ENCODE measurements at places on chromosomes 7 and 10.
A peak's percentile ranks its signal among the peaks of the same experiment; 100 is the strongest.

GRCh38 chr7:41268878-41269277 lies 434.0 kb downstream of the INHBA start:
- no peak for DNase-seq

- no peak for DNase-seq
These were observed 6.3 kb downstream of the SMURF1 start for GRCh38 chr7:99137411-99138180.

- DNase-seq, result no peak
These were observed 3.8 kb downstream of the UPK3B start for GRCh38 chr7:76513817-76514799.

DNA sequence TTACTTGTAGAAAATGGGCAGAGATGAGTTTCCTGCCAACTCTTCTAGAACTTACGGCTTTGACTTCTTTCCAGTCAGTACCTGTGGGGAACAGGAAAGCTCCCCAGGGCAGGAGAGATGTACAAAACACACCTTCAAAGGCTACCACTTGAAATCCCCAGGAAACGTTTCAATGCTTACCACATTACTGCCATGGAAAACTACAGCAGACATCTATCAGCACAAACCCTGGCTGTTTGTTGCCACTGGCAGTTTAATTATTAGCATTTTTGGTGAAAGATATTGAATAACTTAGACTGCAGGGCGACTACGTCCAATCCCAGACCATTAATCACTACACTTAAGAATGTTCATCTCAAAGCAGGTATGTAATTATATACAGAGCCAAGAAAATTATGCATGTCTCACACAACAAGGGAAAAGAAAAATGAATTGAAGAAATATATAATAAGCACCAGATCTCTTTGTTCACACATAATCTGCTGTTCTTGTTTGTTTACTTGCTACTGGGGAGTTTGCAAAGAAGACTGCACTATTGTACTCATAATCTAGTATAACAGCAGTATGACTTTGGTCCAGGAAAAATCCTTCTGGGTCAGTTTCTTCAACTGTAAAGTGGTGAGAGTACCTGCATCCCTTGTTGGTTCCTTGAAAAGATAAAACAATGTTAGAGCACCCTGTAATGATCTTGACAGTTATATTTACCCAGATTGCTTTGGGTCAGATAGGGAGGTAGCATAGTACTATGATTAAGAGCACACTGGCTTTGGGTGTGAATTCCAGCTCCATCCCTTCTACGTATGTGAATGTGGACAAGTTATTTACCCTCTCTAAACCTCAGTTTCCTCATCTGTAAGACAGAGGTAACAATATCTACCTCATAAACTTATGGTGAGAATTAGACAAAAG lies 138.3 kb downstream of the DOCK4 start:
- DNase-seq, result peak; percentile 91

DNA sequence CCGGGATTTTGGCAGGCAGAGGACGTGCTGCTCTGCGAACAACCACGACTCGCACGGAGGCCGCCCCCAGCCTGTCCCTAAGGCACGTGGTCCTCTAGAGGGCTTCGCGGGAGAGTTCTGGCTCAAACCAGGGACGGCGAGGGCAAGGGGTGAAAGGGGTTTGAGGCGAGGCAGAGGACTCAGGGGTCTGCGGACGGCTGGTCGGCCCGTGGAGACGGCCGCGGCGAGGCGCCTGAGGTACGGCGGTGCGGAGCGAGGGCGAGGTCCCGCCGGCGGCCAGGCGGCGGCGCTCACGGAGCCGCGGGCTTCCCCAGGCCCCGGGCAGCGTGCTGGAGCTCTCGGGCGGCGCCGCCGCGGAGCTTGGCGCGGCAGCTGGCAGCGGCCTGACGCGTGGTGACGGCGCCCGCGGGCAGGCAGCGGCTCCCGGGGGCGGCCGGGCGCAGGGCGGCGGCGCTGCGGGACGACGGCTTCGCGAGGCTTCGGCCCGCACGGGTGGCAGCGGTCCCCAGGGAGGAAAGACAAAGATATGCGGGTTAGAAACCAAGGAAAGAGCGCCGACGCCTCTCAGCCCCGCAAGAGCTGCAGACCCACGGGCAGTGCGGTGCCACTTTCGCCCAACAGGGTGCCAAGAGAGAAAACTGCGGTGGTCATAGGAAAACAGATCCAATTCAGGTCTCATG lies 44.8 kb downstream of the ZNF800 start:
- DNase-seq, result peak; percentile 69

GRCh38 chr7:90747516-90747915 lies 151.4 kb downstream of the CDK14 start:
- DNase-seq, result no peak

- DNase-seq, result no peak
These were observed 19.5 kb downstream of the HSPA12A start for GRCh38 chr10:116722736-116723427.

DNA sequence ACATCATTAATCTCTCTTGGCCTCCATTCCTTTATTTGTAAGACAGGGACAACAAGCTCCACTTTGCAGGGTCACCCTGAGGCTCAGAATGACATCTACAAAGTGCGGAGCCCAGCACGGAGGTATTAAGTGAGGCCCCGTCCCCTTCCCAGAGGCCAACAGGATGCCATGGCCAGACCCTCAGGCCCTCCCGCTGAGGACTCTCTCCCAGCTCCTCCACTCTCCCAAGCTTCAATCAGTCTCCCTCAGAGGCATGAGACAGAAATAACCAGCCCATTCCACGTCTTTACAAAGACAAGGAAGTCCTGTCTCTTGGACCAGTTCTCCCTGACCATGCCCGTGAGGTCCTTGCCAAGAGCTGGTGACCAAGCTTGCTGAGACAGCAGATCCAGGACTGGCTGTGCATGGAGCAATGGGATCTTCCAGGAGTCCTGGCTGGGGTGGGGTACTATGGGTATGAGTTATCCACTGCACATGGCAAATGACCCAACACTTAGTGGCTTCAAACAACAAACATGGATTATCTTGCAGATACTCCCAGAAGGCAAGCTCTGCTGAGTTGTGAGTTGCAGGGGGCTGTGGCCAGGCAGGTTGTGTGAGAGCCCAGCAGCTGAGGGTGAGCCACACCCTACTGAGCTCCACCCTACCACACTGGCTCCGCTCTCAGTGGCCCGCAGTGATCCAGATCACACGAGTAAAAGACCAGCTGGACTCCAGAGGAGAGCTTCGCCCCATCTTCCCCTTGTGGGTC lies 4.3 kb upstream of the PPIF start:
- DNase-seq, result no peak

DNA sequence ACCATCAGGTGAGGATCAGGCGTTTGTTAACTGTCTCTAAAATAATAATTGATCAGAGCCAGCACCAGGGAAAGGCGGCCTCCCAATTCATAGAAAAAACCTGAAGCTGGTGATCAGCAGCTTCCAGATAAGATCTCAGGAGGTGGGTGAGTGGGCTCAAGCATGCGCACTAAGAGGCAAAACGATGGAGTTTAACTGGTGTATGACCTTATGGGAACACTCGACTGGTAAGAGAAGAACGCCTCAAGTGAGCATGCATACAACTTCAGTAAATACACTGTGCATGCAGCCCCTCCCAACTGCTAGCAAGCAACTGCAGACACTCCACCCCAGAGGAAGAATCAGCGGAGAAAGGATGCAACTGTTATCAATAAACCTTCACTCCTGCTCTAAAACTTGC lies 18.1 kb downstream of the RAPGEF5 start:
- no peak for DNase-seq

DNA sequence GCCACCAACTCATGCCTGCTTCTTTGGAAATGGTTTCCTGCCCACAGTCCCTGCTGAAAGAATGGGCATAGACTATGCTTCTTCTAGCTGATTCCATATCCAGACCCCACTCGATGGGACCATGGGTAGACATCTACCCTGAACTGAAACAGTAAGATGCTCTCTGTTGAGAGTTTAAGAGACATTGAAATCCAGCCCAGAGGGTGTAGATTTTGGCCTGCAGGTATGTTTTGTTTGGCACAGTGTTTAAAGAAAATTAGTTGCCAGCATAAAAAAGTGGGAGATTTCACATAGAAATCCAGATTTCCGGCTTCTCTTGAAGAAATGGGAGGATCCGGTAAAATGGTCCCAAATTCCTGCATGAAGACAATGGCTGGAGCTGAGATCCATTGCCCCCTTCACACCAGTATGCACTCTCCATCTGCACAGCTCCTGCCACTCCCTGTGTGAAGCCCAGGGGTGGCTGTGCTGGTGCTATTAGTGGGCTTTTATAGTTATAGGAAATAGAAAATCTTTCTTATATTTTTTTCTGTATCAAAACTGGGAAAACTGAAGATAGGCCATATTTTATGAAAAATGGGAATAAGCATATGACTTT lies 218.1 kb downstream of the PTEN start:
- DNase-seq, result no peak

- DNase-seq, result peak; percentile 32
These were observed 2.8 kb downstream of the AGAP3 start for GRCh38 chr7:151088856-151089699.

- DNase-seq, result no peak
These were observed 177.1 kb upstream of the PTER start for GRCh38 chr10:16259726-16260125.

GRCh38 chr10:59997827-59998525 lies 91.6 kb upstream of the CCDC6 start:
- no peak for DNase-seq

GRCh38 chr7:123557016-123557397 lies 611 bp downstream of the NDUFA5 start:
- DNase-seq, result no peak

- DNase-seq, result no peak
These were observed 105.8 kb downstream of the MALRD1 start for GRCh38 chr10:19154375-19154774.

- DNase-seq, result no peak
These were observed 107.5 kb upstream of the ANLN start for GRCh38 chr7:36281945-36282717.

DNA sequence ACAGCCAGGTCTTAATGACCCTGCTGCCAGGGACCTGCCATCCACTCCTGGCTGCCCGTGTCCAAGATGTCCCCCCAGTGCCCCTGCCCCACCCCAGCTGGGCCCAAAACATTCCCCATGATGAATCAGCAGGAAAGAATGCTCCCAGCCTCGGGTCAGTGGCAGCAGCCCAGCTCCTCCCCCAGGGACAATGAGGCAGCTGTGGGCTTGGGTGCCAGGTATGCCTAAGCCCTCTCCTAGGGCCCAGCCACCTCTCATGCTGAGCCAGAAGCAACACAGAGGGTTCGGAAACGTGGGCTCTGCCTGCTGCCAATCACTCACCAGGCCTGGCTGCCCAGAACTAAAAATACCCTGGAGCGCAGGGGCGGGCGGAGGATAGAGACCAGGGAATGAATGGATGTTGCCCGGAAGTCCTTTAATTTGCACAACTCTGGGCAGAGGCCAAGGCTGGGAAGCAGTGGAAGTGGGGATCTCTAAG lies 1.5 kb upstream of the LOXL4 start:
- DNase-seq, result no peak

- no peak for DNase-seq
These were observed 119.7 kb downstream of the WDR11 start for GRCh38 chr10:120970595-120971529.

GRCh38 chr7:98866765-98867164 lies 3.0 kb downstream of the TMEM130 start:
- no peak for DNase-seq

GRCh38 chr10:129405389-129405788 lies 61.7 kb upstream of the MGMT start:
- no peak for DNase-seq

DNA sequence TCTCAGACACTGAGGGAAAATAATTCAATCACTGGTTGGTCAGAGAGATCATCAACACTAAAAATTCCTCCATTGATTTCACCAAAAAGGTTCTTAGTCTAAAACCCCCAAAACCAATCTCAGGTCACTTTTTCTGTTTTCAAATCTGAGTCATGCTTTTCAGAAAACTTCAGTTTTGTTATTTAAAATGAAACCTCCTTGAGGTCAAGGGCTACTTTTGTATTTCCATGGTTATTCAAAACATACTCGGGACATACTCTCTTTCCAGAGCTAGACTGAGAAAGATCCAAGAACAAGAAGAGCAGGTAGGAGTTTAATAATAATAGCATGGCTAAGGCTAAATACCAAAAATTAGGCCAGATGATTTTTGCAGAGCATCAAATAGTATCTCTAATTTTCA lies 152.8 kb downstream of the SDHAF3 start:
- no peak for DNase-seq

DNA sequence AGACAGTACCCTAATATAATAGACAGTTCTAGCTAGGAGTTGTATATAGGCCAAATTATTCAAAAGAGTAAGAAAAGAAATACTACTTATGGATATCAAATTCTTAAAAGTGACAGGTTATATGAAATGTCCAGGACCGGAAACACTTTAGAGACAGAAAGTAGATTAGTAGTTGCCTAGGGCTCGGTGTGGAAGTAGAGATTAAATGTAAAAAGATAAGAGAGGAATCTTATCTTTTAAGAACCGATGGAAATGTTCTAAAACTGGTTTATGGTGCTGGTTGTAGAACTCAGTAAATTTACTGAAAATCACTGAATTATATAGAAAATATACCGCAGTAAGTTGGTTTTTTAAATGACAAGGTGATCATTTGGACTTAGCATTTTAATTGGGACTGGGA lies 147.5 kb upstream of the ASAH2 start:
- no peak for DNase-seq

DNA sequence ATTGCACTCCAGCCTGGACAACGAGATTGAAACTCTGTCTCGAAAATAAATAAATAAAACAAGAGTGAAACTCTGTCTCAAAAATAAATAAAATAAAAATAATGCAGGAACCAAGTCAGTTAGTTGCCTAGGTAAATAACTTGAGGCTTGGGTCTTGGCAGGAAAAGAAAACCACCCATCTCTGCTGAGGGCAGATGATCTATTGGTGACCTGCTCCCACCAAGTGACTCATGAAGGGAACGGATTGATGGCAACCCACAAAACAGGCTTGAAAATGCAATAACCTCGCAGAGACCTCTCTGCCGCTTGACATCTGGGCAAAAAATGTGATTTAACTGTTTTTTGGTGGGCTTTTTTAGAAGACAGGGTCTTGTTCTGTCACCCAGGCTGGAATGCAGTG lies 86.6 kb downstream of the CALN1 start:
- no peak for DNase-seq

GRCh38 chr7:17144322-17144721 lies 154.1 kb upstream of the AHR start:
- DNase-seq, result no peak

DNA sequence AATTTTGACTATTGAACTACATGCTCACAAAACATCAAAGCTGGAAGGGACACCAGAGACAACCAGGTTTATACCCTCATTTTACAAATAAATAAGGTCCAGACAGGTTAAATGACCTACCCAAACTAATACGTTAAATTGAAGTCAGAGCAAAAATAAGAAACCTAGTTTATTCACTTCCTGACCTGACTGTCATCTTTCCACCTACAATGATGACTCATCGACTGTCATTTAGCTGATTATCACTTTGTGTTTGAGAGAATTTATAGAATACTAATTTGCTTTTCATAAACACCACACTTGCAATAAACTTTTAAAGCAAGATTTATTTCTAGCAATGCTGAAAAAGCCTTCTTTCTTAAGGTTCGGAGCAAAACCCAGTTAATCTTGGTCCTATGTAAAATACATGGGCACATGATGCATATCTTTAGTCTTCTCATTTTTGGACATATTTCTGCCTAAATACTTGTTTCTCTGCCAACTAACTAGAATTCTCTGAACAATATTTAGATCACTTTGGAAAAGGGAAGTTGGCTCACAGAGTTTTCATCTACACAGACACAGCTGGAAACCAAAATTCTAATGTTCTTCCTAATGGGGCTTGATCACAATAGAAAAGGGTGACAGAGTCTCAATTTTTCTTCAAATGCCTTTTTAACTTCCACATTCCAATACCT lies 16.7 kb upstream of the LRRN3 start:
- DNase-seq, result no peak

GRCh38 chr7:132551886-132552285 lies 24.4 kb downstream of the PLXNA4 start:
- no peak for DNase-seq

- DNase-seq, result no peak
These were observed 3.0 kb upstream of the PLAU start for GRCh38 chr10:73907841-73908517.

Data from NCI-H2081 (cell line).